ENCODE measurements at places on chromosomes 2 and 18. TPM values are rescaled to one million over a fixed set of nuclear protein-coding genes. Genes with fewer than 3 reads are reported as not detected.

DNA sequence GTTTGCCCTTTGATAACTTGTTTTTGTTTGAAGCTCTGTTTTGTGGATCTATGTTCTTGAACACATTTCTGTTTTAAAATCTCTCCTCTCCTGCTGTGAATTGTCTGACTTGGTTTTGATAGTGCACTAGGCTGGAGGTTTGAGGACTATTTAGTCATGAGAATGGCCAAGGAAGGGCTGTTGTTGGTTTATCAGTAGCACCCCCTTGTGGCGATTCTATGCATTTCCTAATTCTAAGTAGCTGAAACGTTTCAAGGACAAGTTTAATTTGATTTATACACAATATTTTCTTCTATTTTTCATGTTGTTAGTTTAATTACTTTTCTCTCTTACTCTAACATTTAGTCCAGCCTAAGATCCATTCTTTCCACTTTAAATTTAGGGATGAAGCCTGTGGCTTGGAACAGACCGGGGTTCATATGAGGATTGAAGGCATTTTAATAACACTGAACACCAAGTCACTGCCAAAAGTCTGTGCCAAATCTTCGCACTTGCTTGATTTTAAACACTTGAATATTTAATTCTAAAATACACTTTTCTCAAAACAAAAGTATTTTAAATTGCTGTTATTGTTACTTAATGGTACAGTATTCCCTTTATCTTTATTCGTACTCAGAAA, 166.0 kb downstream of the SOCS6 start:
- DNase-seq, result peak; percentile 23

- DNase-seq, result no peak
Observed at GRCh38 chr2:102277202-102277700, 34.1 kb upstream of the IL1RL1 start.

DNA sequence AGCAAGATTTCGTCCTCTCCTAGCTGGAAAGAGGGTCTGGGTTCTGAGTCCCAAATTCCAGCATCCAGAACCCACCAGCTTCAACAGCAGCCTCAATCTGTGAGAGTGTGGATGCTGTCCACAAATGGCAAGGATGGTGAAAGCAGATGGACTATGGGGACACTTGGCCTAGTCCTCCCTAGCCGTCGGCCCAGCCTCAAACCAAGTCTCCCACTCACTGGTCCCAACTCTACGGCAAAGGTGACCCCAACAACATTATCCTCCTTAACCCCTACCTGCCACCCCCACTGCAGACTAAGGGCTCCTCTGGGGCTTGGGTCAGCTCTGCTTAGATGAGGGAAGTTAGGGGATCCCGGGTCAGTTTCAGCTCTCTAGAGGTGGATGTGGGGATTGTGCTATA, 57.3 kb downstream of the TNS1 start:
- no peak for DNase-seq

DNA sequence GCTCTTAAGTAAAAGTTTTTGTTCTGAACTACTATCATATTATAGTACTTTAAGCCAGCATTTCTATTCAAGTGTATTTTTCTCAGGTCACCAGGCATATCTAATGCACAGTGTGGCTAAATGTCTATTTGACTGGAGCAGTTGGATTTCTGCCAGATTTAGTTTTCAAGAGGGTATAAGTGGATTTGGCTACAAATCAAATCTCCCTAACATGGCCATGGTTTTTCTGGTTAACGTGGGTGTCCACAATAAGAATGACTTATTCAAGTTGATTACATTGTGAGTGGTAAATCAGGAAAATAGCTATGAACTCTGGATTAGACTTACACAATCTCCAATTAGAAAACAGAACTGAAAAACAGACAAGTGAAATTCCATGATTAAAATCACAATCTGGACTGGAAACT, 5.7 kb upstream of the CHN1 start:
- no peak for DNase-seq

DNA sequence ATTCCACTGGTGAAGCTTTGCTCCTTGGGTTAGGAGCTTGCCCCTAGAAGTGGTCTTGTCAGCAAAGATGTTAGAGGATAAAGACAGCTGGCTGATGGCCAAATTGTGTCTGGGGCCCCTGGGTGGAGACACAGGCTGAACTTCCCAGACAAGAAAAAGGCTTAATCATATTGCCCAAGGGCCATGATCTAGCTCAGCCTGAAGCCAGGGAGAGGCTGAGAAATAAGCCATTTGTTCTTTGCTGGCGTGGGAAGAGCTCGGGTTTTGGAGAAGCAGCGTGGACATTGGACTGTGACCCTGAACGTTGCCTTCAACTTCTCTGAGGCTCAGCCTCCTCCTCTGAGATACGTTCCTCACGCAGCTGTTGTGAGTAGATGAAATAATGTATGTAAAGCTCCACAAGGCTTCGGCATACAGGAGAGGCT, 153.0 kb downstream of the ZFP36L2 start:
- DNase-seq, result no peak

GRCh38 chr2:63444565-63445288, 143.6 kb downstream of the WDPCP start:
- no peak for DNase-seq

- DNase-seq, result no peak
Observed at GRCh38 chr2:190786404-190787166, 94.0 kb upstream of the GLS start.

- DNase-seq, result no peak
Observed at GRCh38 chr18:62978251-62979049, 263.1 kb downstream of the PHLPP1 start.

DNA sequence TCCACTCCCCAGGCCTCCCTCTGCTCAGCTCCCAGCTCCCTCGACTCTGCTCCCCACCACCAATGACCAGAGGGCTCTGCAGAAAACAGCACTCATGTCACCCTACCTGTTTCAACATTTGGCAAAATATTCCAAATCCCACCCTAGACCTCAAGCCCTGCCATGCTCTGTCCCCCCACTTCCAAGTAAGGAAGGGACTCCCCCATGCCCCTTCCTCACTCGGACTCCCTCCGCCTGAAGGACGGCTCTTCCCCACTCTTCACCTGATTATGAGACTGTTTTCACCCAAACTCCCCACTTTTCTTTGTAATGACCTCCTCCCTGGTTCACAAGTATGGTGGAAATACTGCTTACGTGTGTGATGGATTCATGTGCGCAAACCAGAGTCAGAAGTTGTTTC, 208.4 kb downstream of the MGAT5 start:
- no peak for DNase-seq

GRCh38 chr2:16933355-16933754, 267.7 kb upstream of the CYRIA start:
- DNase-seq, result no peak

DNA sequence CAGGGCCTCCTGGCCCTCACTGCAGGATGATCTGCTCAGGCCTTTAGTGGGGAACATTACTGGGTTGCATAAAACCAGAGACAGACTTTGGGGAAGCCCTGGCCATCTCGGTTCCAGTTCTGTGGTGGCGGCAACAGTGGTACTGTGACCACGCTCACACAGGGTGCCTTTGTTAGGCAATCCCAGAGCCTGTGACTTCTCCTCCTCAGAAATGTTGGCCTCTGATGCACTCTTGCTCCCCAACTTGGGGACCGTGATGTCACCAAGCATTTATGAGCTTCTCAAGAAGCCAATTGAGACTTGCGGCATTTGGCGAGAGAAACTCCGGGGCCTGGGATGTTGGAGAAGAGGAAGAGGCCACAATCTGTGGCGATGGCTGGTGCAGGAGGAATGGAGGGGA, 80.9 kb upstream of the PKDCC start:
- DNase-seq, result no peak

DNA sequence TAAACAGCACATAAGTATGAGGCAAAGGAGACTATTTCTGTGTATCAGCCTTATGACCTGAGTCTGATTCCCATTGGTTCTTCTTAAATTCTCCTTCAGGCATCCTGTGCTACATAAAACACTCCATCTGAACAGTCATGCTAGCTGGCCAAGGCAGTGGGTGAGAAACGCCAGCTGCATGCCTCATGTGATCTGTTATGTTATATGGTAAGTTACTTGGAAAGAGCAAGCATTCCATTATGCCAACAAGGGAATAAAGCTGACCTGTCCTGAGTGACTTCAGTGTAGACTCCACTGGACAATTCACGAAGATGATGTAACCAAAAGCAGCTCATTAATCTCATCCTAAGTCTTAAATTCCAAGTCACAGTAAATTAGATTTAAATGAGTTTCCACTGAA, 216.5 kb upstream of the FN1 start:
- no peak for DNase-seq

DNA sequence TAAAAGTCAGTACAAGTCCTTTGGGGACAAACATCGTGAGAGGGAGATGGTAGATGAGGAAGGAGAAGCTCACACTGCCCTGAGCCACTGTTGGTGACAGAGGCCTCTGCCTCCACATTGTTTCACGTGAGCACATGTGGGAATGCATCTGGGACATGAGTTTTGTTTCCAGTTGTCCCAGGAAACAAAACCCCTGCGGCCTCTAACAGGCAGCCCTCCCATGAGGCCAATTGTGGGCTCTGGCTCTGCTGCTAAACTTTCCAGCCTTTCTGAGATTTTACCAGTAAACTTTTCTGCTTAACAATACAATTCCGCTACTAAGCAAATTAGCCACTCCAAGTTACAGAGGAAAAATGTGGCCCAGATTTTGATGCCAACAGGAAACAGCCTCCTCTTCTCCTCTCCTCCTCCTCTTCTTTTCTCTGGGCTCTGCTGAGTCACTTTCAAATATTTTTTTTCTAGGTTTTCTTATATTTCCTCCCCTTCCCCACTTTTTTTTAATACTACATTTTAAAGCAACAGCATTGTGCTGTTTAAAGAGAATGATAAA, 23.4 kb upstream of the LRRC30 start:
- no peak for DNase-seq

Gene LOXHD1
- polyA plus RNA-seq, result 0.62 TPM

Gene FSHR
- polyA plus RNA-seq, result not detected

Gene CYTIP
- 2.6 TPM for polyA plus RNA-seq

All from renal cortex interstitium (tissue), 15 donors.